Glomerular endothelial cell (primary cell): ENCODE measurements at places on chromosomes 4 and X.

- no peak for DNase-seq
These were observed 19.7 kb upstream of the GLOD5 start for GRCh38 chrX:48741834-48742233.

DNA sequence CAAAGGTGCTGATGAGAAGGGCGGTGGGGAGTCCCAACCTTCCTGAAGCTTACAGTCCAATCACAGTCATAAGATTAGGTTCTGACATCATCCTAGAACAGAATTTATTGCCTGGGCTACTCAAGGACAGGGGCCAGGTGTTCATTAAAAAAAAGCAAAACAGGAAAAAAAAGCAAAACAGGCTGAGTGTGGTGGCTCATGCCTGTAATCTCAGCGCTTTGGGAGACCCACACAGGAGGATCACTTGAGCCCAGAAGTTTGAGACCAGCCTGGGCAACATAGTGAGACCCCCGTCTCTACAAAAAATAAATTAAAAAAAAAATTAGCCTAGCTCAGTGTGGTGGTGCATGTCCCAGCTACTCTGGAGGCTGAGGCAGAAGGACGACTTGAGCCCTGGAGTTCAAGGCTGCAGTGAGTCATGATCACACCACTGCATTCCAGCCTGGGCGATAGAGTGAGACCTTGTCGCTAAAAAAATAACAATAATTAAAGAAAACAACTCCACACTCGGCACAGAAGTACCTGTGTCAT is 3.0 kb downstream of the RAB9A start:
- no peak for DNase-seq

DNA sequence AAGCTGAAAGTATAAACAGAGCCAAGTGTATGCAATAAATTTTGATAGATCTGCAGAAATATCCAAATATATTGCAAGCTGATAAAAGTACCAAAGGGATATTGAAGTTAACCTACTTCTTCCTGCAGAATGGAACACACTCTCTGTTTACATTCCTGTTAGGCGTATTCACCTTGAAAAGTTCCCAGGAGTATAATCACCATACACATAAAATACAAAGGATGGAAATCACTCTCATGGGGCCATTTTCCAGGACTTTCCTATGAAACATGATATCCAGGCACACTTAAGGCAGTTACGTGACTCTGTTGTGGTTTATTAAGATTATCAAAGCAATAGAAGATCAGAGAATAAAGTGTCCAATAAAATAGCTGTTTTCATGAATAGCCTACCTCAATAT is 1142.3 kb downstream of the NLGN4X start:
- DNase-seq, result no peak

DNA sequence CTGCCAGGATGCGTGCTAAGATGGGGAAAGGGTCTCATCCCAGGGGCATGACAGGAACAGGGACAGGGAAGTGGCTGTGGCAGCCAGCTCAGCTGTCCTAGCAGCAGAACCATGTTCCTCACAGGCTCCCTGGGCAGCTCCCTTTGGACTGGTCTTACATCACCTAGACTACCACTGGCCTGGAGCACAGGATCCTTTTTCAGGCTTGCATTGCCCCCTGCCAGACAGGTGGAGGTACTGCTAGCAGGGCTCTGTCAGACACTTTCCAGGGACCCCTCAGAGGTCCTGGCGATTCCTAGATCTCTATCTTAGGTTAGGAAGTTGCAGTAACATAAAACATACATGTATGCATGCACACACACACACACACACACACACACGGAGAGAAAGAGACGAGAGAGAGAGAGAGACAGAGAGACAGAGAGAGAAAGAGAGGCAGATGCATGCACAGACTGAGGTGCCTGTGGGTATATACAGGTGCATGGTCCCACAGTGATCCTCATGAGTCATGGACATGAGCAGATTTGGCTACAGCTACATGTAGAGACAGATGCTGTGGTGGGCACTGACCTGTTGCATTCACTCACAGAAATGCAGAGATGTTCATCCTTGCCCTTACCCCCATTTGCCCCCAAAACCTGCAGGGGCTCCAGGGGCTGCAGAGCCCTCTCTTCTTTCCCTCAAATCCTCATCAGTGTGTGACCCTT is 63.6 kb downstream of the STARD8 start:
- no peak for DNase-seq

DNA sequence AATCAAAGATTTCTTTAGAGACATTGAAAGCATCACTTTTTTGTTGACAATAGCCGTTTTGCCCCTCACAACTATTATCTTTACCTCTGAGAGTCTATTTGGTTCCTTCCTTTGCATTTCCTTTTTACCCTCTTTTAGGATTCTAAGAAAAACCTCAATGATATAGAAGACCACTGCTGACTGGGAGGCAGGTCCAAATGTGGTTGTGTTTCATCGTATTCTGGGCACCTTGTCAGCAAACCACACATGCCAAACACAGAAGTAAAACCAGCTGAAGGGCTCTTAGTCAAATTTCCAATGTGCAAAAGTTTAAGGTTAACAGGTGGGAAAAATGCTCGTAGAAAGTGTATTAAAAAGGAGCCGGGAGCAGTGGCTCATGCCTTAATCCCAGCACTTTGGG is 5.1 kb upstream of the PRMT9 start:
- DNase-seq, result no peak

DNA sequence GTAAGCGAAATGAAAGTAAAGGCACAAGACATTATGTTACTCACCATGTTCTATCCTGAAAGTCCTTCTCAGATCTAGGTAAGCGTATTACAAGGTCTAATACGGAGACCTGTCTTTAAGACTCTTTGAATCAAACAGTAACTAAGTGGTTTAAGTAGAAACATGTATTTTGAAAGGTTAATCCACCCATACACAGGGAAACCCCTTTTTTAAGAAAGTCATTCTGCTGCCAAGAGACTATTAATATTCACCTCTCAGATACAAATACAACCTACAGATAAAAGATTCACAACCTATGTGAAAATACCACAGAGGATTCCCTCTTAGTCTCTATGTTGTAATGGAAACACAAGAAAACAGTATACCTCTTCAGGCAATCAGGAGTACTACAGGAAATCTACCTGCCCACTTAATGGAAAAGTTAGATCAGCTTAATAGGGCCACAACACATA is 63.2 kb upstream of the TNIP3 start:
- DNase-seq, result no peak

- no peak for DNase-seq
These were observed 354.7 kb downstream of the FBXW7 start for GRCh38 chr4:152181150-152181549.

DNA sequence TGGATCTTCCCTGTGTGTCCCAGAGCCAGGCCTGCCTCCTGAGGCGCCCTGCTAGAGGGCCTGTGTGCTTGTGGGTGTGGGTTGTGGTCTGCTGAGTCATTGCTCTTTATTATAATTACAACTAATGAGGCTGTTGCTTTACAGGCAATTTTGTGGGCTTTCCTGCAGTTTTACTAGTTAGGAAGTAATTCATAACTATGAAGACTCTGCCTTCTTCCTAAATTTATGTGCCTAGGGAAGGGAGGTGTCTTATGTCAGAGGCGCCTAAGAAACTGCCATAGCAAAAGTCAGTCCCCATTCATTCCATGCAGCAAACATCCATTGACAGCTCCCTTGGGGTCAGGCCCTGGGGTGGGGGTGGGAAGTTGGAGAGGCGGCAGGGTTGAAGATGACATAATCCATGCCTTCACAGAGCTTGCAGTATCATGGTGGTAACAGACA is 359.2 kb downstream of the IDS start:
- DNase-seq, result no peak

DNA sequence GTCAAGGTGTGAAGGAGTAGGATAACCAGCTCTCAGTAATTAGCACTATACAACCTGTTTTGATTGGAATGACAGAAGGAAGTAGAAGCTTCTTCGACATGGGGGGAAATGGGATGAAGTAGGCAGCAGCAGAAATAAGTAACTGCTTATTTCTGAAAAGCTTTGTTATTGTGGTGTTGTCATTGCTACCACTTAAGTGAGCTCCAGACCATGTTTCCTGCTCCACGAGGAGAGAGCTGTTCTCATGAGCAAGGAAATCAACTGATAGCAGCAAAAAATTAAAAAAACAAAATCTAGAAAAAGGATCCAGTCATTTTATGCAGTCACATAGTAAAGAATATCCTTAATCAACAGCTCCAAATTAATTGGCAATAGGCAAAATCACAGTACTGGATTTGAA is 106.1 kb upstream of the TLL1 start:
- no peak for DNase-seq

DNA sequence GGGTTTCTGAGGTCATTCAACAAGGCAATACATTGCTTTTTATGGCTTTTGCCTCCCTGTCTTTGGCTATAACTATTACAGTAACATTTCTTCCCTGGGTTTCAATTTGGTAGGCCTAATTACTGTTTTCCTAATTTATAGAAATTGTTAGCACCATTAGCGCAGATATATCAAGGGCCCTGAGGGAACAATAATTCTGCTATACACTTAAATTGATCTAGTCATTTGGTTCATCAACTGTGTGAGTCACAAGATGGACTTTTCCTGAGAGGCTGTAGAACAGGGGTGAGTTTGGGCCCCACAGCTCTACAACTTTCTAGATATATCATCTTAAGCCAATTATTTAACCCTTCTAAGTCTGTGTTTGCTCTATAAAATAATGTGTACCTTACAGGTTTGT is 107.9 kb downstream of the COMMD8 start:
- DNase-seq, result no peak

GRCh38 chr4:47914926-47915237 is 499 bp upstream of the NFXL1 start:
- no peak for DNase-seq

DNA sequence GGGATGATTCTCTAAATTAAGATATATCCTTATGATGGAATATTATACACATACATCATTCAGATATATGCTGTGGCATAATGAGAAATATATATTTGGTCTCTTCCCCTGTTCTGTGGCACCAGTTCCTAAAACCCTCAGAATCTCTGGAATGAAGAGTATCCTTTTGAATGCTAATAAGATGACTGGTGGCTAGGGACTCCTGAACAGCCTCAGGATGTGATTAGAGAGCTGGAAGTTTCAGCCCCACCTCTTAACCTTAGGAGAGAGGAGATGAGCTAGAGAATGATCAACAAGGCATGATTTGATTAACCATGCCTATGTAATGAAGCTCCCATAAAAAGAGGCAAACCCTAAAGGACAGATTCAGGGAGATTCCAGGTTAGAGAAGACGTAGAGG is 632.0 kb downstream of the IQCM start:
- DNase-seq, result no peak

- no peak for DNase-seq
These were observed 125.5 kb upstream of the GIMD1 start for GRCh38 chr4:106494066-106494465.

DNA sequence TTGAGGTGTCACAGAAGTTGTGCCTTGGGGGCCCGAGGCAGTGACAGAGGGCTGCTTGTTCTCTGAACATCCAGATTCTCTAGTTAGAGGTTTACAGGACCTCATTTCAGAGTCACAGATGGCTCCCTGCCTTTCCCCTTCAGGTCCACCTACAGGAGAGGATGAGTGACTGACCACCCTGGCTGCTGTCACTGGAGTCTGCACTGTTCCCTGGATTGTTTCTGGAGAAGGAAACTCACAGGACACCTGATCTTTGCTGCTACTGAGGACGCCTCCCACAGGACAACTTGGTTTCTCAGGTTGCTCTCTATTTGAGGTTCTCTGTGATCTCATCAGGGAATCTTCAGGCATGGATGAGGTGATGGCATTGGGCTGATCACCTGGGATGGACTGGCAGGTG is 58.3 kb downstream of the GPRIN3 start:
- no peak for DNase-seq

DNA sequence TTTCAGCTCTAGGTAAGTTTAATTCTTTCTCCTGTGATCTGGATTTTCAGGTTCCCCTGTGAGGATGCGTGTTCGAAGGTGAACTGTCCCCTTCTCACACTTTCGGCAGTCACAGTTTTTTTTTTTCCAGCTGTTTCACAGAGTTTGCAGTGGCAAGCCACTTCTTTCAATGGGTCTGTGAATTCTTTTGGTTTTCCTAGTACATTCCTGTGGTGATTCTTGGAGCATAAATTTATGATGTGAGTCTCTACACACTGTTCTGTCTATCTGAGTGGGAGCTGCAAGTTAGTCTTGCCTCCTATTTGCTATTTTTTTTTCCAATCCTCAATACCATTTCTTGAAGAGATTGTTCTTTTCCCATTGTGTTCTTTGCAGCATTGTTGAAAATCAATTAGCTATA is 595.5 kb downstream of the RAPGEF2 start:
- DNase-seq, result no peak

GRCh38 chr4:112287258-112287989 is 1.7 kb upstream of the TIFA start:
- DNase-seq, result no peak

GRCh38 chrX:100376576-100376975 is 33.5 kb downstream of the PCDH19 start:
- DNase-seq, result no peak

GRCh38 chr4:86108137-86108536 is 251.7 kb downstream of the MAPK10 start:
- DNase-seq, result no peak

DNA sequence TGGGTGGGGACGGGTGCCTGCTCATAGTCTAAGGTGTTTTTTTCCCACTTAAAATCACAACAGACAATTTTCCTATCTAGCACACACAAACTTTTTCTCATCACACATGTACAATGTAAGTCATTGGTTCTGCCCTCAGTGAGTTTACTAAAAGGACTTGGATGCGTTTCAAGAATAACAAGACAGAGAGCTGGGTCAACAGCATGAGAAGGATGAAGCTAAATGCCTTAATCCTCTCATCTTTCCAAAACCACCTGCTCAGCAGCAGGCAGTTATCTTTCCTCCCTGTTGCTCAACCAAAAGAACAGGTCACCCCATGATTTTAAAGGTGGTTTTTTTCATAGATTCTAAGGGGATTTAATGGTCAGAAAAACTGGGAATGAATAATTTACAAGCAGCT is 40.1 kb downstream of the OFD1 start:
- DNase-seq, result no peak

- DNase-seq, result no peak
These were observed 644.7 kb upstream of the BOD1L1 start for GRCh38 chr4:14272206-14272605.

GRCh38 chr4:73589261-73589847 is 30.9 kb downstream of the RASSF6 start:
- no peak for DNase-seq

DNA sequence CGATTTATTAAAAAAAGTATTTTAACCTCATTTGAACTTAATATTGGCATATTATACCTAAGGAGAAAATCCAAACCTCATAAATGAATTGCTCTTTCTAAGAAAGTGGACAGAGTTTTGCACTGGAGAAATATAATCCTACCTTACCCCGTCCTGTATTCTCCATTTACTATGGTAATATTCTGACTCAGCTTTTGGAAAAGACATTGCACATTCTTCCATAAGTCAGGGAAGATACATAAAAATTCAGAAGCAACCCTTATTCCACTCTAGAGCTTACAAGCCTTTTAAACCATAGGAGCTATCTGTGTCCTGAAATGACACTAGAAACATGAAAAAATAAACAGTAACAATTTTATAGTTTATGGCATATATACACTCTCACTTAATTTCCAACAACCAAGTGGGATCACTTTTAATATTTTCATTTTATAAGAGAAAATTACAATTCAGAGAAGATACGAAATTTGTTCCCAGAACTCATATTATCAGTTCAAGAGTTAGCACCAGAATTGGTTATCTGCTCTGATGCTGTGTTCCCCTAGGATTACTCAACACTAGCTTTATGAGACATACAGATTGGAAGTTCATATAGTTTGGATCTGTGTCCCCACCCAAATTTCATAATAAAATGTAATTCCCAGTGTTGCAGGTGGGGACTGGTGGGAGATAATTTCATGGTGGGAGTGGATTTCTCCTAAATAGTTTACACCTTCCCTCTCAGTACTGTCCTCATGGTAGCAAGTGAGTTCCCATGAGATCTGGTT is 359.4 kb downstream of the ARAP2 start:
- DNase-seq, result no peak

GRCh38 chr4:149910177-149910576 is 94.5 kb upstream of the IQCM start:
- DNase-seq, result no peak
